RWPE2 (cell line): ENCODE measurements at places on chromosomes 11 and 22.

- H3K36me3 ChIP-seq, result no peaks in the 10 kb centered on the region
- no peak overlapping the region for H3K4me3 ChIP-seq
- no peak for DNase-seq
- H3K4me1 ChIP-seq, result no peaks in the 10 kb centered on the region
- no peaks in the 10 kb centered on the region for H3K27me3 ChIP-seq
These were observed 66.8 kb upstream of the E2F8 start for GRCh38 chr11:19307498-19307897.

- peaks cover 4% of the 10 kb centered on the region; the same call in 1 of the 2 replicates for H3K36me3 ChIP-seq
- H3K4me1 ChIP-seq, result peaks cover 32% of the 10 kb centered on the region
- DNase-seq, result no peak
- H3K27ac ChIP-seq, result no peak overlapping the region
These were observed 233.0 kb downstream of the DDX10 start for GRCh38 chr11:108897916-108898315.

DNA sequence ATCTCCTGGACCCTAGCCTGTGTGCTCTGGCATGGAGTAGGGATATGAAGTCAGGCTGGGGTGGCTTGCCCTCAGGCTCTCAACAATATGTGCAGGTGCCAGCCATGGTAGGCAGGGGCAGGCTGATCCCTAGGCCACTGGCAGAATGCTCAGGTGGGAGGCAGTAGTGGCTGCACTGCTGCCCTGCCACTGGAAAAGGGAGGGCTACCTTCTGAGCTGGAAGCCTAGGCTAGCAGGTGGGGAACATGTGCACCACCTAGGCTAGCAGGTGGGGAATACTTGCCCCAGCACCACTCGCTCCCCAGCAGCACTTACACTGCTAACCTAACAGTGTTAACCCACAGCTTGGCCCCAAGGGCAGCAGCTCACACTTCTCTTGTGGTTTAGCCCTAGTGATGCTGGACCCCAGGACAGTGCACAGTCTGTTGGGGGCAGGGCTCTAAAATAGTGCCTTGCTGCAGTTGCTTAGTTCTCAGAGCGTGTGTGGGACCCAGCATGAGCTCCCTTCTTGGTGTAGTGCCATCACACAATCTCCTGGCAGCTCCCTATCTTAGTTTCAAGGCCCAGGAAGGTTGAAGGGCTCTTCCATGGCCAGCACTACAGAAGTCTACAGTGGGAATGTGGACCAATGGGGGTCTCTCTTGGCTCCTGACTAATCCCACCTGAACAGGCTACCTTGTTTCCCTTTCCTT is 130.8 kb downstream of the FCHSD2 start:
- H3K4me1 ChIP-seq, result no peaks in the 10 kb centered on the region
- H3K36me3 ChIP-seq, result no peaks in the 10 kb centered on the region
- no peaks in the 10 kb centered on the region for H3K27me3 ChIP-seq

DNA sequence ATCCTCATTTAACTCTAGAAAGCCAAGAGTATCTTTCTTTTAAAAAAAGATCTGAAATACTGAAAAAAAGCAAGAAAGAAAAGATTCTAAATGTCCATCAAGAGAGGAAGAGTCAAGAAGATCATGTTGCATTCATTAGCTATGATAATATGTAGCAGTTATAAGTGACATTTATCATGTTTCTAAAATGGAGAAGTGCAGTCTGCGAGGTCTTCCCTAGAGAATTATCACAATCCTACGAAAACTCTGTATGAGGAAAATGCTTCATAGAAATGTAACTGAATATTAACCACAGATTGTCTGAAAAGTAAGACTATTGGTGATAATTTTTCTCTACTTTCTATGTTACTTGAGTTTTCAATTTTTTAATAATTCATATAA is 77.4 kb upstream of the USP47 start:
- no peak for DNase-seq
- no peaks in the 10 kb centered on the region for H3K36me3 ChIP-seq
- H3K4me1 ChIP-seq, result no peaks in the 10 kb centered on the region
- no peak overlapping the region for H3K27ac ChIP-seq

GRCh38 chr11:116981266-116981885 is 116.9 kb downstream of the SIK3 start:
- DNase-seq, result no peak
- 0 out of 2 replicates have a peak, but pooled peaks cover 3% of the 10 kb centered on the region for H3K36me3 ChIP-seq
- H3K4me3 ChIP-seq, result no peak overlapping the region
- no peaks in the 10 kb centered on the region for H3K27me3 ChIP-seq
- H3K27ac ChIP-seq, result no peak overlapping the region
